ENCODE measurements at places on chromosomes 16 and 17. TPM values are rescaled to one million over a fixed set of nuclear protein-coding genes. Genes with fewer than 3 reads are reported as not detected.

DNA sequence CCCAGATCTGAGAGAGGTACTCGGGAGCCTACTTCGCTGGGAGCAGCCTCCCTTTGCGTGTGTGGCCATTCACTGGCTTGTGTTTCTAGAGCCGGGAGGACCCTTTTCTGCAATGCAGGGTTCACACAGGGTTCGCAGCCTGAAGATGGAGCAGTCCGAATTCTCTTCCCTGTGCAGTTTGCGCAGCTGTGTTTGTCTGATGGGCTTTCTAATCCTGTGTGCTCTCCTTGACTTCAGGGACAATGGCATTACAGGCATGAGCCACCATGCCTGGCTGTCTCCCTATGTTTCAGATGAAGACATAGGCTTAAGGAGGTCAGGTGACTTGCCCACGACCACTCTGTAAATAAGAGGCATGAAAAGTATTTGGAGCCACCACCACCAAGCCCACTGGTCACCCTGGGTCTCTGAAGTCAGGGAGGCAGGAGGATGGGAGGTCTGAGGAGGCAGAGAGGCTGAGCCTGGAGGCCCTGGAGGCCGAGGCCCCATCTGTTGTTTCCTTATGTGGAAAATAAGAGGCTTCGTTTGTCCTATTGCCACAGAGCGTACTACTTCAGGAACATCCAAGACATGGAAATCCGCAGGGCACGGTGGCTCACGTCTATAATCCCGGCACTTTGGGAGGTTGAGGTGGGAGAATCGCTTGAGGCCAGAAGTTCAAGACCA lies 5.0 kb upstream of the STH start:
- no peak for DNase-seq

Gene KRT33B
- 0.17 TPM for total RNA-seq

GRCh38 chr16:88451586-88452481 lies 1.2 kb upstream of the ZFPM1 start:
- DNase-seq: peak; percentile 39

DNA sequence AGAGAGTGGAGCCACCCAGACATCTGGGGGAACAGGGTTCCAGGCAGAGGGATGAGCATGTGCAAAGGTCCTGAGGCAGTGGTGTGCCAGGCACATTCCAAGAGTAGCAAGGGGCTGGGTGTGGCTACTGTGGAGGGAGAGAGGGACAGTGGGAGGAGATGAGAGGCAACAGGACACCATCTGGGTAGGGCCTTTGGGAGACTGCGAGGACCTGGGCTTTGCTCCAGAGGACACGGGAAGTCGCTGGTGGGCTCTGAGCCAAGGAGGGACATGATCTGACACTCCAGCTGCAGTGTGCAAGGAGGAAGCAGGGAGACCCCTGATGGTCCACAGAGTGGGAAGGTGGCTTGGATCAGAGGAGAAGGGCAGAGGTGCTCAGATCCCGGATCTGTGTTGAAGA lies 56.7 kb upstream of the MED9 start:
- DNase-seq: no peak

Gene IL21R
- total RNA-seq: 0.33 TPM

DNA sequence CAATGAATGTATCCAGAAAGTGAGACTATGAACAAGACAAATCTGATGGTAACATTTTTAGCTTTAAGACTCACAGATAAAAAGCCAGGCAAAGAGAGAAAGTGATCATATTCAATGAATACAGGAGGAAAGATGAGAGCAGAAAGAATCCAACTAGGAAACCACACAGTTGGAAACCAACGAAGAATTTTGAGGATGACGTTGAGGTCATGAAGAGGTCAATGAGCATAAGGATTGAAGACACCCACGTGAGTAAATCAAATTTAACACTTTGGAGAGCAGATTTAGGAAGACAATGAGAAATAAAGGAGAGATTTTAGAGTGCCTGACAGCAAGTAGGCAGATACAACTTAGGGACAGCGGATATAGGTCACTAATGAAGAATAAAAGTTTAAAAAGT lies 948.1 kb downstream of the KCNJ2 start:
- no peak for DNase-seq

- DNase-seq: no peak
These were observed 95.7 kb upstream of the AKTIP start for GRCh38 chr16:53598511-53599275.

DNA sequence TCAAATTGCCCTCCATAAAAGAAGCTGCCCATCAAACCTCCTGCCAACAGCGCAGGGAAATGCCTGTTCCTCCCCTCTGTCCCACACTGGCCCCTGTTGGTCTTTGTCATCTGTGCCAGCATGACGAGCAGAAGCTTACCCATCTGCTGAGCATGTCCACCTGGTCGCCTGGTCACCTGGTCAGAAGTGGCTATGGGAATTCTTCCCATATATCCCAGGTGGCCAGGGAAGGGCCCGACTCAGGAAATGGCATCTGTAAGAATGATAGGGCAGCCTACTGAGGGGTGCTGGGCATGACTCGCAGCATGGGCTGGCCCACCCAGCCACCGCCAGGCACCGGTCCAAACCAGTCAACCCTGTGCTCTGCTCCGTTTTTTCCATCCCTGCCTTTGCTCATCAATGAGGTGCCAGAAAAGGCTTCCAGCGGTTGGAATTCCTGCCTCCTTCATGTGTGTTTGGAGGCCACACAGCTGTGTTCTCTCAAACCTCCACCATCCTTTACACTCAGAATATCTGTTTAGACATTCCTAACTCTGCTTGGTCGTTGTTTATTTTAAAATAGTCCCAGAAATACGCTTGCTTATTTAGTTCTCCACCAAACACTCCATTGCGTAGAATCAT lies 145.2 kb downstream of the CLEC16A start:
- DNase-seq: peak; percentile 89

GRCh38 chr16:62970851-62971250 lies 934.6 kb upstream of the CDH8 start:
- DNase-seq: no peak

Gene GPATCH8
- 5.2 TPM for total RNA-seq

Gene TMEM238L
- total RNA-seq: not detected

Gene SGCA
- total RNA-seq: 1.1 TPM

Gene SYNGR3
- total RNA-seq: not detected

GRCh38 chr16:30079480-30079879 lies 3.7 kb downstream of the PPP4C start:
- DNase-seq: no peak

DNA sequence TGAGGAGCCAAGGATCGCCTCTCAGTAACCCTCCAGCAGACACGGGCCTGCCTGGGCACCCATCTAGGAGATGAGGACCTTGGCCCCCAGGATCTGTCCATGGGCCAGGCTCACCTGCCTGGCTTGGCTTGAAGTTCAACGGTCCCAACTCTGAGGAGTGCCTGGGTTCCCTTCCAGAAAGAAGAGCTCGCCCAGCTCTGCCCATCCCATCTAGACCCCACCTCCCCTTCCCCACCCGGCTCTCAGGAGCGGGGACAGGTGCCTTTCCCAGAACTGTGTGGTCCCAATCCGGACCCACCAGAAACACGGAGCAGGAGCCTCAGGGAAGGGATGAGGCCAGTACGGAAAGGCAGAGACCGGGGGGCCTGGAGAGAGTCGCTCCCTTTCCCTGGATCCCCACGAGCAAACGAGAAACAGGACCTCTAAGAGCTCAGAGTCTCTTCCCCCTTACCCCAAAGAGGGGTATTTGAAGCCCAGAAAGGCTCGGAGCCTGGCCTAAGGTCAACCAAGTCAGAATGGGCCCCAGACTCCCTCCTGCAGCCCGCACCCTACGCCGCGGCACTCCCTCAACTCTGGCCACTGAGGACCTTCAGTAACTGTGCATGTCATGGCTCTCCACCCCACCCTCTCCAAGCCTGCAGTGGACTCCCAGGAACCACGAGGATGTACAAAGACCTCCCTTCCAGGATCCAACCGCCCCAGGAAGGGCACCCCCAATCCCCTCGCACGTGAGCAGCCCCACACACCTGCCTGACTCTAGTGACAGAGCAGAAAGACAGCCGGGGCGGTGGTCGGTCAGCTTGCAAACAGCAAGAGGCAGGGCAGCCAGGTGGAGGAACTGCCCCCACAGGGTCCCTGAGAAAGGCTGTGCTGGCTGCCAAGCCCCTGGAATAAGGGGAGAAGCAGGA lies 5.4 kb downstream of the CLUH start:
- no peak for DNase-seq

GRCh38 chr16:21263640-21264570 lies 14.2 kb downstream of the CRYM start:
- DNase-seq: peak; percentile 67

- DNase-seq: no peak
These were observed 4.6 kb upstream of the C17orf113 start for GRCh38 chr17:42055027-42055426.

Gene KRT40
- total RNA-seq: not detected

Gene CIITA
- total RNA-seq: not detected

Gene EXOC7
- total RNA-seq: 81.8 TPM

Gene CD300C
- not detected for total RNA-seq

DNA sequence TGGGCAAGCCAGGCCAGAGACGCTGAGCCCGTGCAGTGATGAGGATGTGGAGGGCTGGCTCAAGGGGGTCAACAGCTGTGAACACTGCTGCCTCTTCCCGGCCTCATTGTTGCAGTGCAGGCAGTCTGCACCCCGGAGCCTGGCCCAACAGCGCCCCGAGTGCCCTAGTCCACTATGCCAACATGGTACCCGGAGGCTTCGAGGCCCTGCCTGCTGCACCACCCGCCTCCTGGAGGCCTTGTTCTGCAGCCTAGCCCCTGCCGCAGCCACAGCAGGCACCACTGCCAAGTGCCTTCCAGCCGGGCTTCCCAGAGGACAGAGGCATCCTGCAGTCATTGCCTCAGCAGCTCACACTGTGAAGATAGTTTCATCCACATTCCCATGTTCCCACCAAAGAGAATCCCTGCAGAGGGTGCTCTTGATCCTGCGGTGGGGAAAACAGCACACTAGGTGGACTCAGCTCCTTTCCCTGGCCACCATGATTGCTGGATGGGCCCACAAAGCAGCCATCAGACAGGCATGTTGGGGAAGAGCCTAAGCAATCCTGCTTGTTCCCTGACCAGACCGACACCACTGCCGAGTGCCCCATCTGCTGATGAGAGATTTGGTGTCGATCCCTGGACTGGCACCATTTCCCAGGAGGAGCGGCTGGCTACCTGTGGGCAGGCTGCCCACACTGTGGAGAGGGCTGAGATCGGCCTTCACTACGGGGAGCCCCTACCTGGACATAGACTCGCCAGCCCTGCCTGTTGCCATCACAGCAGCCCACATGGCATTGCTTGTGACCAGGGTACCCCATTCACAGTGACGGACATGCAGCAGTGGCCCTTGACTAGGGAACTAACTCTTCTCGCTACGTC lies 44.9 kb downstream of the USP22 start:
- no peak for DNase-seq

Gene PSKH1
- total RNA-seq: 3.1 TPM

GRCh38 chr17:62826956-62827355 lies 18.8 kb upstream of the MARCHF10 start:
- no peak for DNase-seq

Gene RASL10B
- total RNA-seq: 2.6 TPM

DNA sequence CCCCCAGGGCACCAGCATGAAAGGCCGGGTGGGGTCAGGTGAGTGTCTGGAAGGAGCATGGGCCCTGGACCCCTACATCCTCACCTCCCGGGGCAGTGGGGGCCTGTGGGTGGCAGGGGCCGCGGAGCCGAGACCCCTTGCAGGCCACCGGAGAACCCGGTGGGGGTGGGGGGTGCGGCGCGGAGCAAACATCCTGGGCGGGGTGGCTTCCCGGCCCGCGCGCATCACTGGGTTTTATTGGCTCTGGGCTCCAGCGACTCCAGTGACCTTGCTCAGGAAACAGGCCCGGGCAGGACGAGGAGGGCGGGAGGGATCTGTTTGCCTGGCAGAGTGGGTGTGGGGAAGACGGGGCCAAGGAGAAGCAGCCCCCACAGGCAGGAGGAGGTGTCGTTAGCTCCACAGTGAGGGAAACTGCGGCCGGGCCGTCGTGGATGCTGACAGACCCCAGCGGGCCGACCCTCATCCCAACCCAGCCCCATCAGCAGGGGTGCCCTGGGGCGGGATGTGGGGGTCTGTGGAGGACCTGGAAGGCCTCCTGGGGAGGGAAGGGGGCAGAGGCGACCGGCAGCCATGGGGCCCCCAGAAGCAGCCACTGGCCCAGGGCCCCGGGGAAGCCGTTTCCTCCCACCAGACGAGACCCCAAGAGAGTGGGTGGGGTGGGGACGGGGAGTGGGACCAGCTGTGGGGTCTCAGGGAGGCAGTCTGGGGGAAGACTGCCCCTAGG lies 10.6 kb downstream of the SSTR5 start:
- no peak for DNase-seq

Measured in MG63 (cell line).